ENCODE measurements at places on chromosomes 3 and 15. TPM values are rescaled to one million over a fixed set of nuclear protein-coding genes. Genes with fewer than 3 reads are reported as not detected.

The VGLL3 gene
- under 0.01 TPM for total RNA-seq

The SLC22A13 gene
- total RNA-seq = not detected

The PRRT3 gene
- 0.20 TPM for total RNA-seq

The KNG1 gene
- not detected for total RNA-seq

The GLDN gene
- total RNA-seq = not detected

The COPB2 gene
- total RNA-seq = 149 TPM

The ELL3 gene
- 8.1 TPM for total RNA-seq

The LTK gene
- not detected for total RNA-seq

GRCh38 chr3:119145500-119146167 lies at the start of gene TEX55:
TSS of gene TEX55 (plus strand) at chr3:119146165. CDS start at chr3:119146190, 25 bp downstream.
- peak; percentile 52 for DNase-seq

- DNase-seq = no peak
Measured at GRCh38 chr15:48334260-48334659, 3.0 kb downstream of the DUT start.

- peak; percentile 2 for DNase-seq
Measured at GRCh38 chr15:93929375-93930094, 301.8 kb upstream of the MCTP2 start.

GRCh38 chr3:143209715-143210059 lies 90.1 kb downstream of the CHST2 start:
- peak; percentile 18 for DNase-seq

- no peak for DNase-seq
Measured at GRCh38 chr15:79088426-79089205, 2.0 kb downstream of the RASGRF1 start.

- no peak for DNase-seq
Measured at GRCh38 chr15:26806151-26806550, 33.3 kb upstream of the GABRB3 start.

DNA sequence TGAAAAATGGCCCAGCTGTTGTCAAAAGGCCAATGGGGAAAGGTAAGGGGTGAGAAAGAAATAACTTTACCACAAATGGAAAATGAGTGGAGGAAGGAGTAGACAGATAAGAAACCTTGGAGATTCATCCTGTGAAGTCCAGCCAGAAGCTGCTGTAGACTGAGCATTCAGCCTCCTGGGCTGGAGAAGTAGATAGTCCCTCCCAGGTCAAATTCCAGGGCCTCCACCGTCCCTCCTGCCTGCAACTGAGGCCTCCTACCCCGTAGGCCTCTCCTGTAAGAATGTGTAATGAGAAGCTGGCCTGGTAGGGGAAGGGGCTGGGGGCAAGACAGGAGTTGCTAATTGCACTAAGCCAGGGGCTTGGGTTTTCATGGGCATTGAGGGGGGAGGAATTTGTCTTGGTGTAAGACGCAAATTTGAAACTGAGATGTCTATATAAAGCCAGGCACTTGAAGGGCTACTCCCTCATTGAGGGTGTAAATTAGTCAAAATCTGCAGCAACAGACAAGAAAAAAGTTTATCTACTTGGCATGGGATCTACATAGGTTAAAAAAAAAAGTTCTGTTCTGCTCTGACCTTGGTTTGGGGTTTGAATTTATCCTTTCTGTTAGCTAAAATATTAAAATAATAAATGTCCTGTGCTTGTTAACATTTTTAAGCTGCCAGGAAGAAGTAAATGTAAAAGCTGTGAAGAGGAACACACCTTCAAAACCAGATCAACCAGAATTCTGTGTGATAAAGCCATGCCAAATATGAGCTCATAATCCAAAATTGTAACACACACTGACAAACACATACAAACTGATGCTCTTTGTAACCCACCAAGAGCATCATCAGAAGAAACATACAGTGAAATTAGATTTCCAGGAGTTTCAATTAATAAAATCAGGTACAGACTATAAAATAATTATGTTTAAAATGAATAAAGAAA lies 1.7 kb upstream of the RBP2 start:
- no peak for DNase-seq

GRCh38 chr3:154904328-154904727 lies 175.8 kb upstream of the MME start:
- peak; percentile 19 for DNase-seq

DNA sequence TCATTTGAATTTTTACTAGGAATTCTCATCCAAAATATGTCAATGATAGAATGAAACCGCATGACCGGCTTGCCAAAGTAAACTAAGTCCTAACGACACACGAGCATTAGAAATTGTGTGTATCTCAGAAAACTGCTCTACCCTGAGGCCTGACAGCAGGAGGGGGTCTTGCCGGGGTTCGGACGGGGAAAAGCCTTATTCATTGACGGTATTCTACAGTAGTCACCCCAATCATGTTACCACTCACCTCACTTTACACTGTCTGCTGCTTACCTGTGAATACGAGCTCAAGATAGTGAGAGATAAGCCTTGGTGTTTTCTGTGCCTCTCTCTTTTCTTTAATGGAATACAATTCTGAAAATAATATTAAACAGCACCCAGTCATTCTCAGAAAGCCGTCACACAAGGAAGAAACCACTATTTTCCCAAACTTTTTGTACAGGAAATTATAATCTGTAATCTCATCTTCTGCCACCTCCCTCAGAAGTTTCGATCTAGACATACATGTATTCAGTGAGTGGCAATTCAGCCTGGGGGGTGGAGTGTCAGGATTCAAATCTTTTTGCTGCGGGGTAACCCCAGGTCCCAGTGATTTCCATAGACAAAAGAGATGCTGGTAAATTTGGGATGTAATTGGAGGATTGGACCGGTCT lies 492 bp upstream of the FAM43A start:
- no peak for DNase-seq

DNA sequence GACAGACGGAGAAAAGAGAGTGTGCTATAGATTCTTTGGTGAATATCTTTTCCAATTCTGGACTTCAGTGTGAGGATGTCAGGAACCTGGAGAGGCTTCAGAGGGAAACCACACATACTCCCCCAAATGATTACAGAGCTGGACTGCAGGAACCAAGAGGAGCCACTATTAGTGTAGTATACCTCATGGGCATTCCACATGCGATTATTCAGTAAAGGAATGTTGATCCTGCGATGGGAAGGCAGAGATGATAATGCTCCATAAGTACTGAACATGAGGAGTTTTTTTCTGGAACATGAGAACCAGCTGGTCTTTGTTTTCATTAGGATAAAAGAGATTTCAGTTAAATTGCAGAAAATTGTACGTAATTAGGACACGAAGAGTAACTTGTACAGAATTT lies 18.7 kb downstream of the STARD9 start:
- DNase-seq = no peak

Data from Caki2 (cell line).